ENCODE measurements at places on chromosomes 1 and 21. TPM values are rescaled to one million over a fixed set of nuclear protein-coding genes. Genes with fewer than 3 reads are reported as not detected.

ANKRD65 gene
- 1.5 TPM for total RNA-seq

DUSP12 gene
- total RNA-seq, result 24.1 TPM

UTP11 gene
- 30.5 TPM for total RNA-seq

C1orf105 gene
- not detected for total RNA-seq
